Suprapubic skin (tissue), 4 donors: ENCODE measurements at places on chromosomes 4 and X.

DNA sequence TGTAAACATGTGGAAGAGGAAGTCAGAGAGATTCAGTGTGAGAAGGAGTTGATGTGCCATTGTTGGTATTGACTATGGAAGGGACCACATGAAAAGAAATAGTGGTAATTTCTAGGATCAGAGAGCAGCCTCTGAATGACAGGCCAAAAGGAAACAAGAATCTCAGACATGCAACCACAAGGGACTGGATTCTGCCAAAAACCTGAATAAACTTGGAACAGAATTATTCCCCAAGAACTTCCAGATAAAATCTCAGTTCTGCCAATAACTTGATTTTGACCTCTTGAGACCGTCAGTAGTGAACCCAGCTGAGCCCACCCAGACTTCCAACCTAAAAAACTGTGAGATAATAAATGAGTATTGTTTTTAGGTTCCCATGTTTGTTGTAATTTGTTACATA is 653.6 kb upstream of the NR3C2 start:
- DNase-seq: no peak

DNA sequence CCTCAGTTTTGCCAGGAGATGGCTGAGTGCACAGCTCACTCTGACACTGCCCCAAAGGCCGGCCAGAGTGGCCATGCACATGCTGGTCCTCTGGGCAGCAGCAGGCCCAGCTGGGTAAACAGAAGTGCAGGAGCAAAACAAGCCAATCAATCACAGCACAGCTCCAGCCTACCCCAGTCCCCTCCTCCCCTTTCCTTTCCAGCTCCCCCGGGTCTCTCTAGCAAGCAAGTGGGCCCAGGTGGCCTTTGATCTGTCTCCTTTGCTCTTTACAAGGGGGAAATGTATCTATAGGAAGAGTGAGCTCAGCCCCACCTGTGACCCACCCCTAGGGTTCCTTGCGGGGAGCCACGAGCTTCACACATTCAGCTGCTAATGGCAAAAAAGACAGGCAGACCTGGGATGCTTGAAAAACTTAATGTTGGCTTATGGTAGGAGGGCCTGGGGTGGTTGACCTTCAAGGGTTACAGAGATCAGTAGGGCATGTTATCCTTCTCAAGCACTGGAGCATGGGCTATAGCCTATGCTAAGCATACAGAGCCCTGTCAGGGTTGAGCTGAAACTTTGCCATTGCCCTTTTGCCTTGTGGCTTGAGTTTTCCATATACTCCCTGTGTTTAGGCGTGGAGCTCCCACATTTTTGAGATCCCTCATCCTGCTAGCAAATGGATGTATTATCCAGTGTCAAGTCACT is 57.8 kb upstream of the PLAC1 start:
- no peak for DNase-seq

GRCh38 chrX:134982748-134983147 is 8.0 kb upstream of the SMIM10 start:
- no peak for DNase-seq

- DNase-seq: no peak
These were observed 30.4 kb downstream of the TAF1 start for GRCh38 chrX:71396576-71396975.

- DNase-seq: no peak
These were observed 212.8 kb upstream of the PDE5A start for GRCh38 chr4:119841361-119841760.

DNA sequence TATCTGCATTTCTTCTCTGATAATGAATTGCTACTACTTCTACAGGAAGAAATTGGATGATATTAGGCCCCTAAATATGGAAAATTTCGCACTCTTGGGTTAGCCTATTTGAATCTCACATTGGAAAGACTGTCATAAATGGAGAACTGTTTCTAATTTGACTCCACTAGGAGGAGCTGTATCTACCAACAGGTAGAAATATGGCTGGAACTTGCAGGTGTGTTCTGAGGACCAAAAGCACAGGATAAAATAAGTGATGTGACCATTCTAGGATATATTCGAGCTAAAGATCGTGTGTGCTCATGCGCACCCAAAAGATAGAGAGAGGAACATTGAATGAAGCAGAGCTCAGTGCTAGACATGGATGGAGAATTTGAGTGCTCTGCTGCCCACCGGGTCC is 4.8 kb upstream of the NKAP start:
- DNase-seq: no peak

DNA sequence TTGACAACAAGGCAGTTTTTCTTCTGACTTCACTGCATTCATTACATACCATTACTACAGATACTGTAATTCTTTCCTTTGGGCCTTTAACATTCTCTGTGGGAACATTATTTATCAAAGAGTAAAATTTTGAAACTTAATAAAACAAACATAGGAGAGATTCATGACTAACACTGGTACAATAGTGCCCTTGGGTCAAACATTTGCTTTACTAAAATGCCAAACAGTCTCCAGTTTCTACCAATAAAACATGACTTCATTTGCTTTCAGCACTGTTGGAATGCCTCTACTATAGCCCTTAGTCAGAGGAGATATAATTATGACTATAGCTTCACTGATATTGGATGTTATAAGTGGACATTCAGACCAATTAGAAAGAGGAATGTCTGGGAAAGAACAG is 481.5 kb downstream of the PACRGL start:
- no peak for DNase-seq

- no peak for DNase-seq
These were observed 176.6 kb upstream of the NR3C2 start for GRCh38 chr4:148618856-148619255.

GRCh38 chr4:177119021-177119471 is 190.6 kb upstream of the NEIL3 start:
- no peak for DNase-seq

DNA sequence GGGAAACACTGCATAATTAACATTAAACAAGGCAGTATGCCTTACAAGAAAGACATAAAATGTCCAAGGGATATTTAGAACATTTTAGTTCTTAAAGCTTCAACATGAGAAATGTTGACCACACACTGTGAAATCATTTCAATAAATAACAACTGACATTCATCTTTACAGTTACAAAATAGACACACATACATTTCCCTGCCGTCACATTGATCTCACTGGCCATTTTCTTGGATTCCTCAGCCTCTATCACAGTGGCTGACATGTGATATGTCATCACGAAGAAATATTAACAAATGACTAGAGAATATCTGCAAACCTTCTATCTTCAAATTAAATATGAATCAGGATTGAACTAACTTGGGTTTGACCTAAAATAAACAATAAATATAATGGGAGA is 1.9 kb downstream of the CXCL2 start:
- no peak for DNase-seq

DNA sequence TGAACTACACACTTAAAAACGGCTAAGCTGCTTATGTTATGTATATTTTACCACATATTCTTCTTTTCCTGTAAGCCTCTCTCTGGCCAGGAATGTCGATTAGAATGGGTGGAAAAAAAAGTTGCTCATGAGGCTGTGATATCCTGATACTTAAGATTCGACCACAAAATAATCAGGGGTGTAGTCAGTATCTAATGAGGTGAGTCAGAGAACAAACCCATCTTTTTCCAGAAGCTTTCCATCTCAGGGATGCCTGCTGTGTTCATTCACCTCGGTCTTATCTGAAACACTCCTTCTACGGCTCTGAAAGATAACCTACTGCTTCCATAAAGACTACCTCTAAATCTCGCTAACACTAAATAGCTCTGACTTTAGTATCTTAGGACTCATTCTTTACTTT is 142.7 kb upstream of the MAP3K15 start:
- no peak for DNase-seq

DNA sequence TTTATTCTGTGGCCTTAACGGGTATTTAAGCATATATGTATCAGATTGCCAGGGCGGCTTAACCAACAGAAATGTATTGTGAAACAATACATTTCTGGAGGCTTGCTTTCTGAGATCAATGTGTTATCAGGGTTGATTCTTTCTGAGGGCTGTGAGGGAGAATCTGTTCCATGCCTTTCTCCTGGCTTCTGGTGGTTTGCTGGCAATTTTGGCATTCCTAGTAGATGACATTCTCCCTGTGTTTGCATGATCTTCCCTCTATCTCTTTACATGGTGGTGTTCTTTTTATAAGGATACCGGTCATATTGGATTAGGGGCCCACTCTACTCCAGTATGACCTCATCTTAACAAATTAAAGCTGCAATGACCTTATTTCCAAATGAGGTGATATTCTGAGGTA is 16.9 kb upstream of the CEP135 start:
- DNase-seq: no peak

DNA sequence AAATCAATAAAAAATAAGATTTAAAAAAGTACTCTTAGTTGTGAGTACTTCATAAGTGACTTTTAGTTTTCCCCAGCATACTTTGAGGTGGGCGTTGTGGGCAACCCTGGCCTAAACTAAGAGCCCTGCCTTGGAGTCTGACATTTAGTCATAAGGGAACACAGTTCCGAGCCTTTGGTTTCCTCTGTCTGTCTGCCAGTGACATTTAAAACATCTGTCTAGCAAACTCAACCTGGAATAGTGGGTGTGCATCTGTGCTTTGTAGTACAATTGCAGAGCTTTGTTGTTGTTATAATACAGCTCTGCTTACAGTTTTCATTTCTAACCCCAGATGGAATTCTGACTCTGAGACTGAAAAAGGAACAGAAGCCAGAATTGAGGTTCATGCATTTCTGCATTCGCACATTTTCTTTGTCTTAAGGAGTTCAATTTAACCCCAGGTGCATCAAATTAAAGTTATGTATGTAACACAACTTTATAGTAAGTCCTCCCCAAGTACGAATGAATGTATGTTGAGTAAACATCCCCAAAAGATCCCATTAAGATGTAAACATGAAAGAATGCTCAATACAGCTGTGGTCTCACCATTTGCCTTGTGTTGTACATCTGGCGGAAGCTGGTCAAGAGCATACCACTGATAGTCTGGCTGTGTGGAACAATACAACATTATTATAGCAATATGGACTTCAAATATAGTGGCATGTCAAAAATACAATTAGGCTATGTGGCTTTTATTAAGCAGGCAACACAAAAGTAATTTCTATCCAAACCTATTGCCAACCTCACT is 25.9 kb downstream of the TNIP3 start:
- DNase-seq: no peak
